ENCODE measurements at places on chromosomes 4 and X.

DNA sequence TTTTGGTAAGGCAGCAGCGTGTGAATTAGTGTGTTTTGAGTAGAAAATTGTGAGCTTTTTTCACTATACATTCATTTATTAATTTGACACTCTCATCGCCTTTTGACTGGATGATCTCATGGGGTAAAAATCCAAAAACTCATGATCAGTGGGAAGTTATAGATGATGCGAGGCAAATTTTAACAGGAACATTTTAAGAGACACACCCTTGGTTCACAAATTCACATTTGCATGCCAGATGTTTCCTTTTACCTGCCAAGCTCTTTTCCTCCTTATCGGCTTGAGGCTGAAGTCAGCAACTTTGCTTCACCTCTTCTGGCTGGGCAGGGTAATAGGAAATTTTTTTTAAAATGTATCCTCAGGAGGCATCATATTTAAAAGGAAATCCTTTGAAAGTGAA, 318.0 kb upstream of the HS3ST1 start:
- DNase-seq: no peak

- DNase-seq: no peak
Measured at GRCh38 chrX:18542131-18542530, 116.7 kb downstream of the CDKL5 start.

- no peak for DNase-seq
Measured at GRCh38 chr4:149972407-149972806, 105.8 kb upstream of the DCLK2 start.

- no peak for DNase-seq
Measured at GRCh38 chr4:117699595-117699994, 334.7 kb upstream of the NDST3 start.

- DNase-seq: no peak
Measured at GRCh38 chr4:110621328-110621812, 1.5 kb downstream of the PITX2 start.

DNA sequence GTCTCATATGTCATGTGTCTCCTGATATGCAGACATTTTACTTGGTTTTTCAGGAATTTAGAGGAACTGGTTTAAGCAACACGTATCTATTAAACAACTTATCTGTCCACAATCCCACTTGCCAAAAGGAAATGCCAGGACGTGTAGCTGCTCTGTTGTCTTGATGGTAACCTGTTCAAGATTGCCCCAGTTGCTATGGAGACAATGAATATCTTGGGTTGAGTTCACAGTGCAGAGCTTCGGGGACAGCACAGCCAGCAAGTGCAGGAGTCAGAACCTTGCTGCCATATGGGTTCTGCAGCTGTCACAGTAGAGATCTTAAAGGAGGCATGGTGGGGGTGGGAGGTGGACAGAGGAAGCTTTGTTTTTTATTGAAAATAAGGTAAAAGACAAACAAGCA, 28.7 kb upstream of the FAM9B start:
- no peak for DNase-seq

DNA sequence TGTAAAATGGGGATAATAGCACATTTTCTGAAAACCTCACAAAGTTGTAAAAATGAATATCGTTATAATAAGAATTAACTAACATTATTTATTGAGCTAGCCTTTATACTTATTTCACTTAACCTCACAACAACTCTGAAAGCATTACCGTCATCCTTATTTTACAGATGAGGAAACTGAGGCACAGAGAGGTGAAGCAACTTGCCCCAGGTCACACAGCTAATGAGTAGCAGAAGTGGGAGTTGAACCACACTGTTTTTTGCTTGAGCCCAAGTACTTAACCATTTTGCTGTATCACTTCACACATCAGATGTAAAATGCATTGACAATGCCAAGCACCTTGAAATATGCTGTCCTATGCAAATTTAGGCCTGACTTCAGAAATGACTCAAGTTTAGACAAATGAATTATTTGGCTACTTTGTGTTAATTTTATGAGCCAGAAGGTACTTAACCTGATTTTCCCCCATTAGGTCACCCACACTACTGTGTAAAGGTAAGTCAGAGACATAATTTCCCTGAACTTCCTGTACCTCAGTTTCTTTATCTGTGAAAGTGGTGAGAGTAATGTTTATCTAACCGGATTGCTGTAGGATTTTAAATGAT, 23.1 kb downstream of the CD40LG start:
- DNase-seq: no peak

DNA sequence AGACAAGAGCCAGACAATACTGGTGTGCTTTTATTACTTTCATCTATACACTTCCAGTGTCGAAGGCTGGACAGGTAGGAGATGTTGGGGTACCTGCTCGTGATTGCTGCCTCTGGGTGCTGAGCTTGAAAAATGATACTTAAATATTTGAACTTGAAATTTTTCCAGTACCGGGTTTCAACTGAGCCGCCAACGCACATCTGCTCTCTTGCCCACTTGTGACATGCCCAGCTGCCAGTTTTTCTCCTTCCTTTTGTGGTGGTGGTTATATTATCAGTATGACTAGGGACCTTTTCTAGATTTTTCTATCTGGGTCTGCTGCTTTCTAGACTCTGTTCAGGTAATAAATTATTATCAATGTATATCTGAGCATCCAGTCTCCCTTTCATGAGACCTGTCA, 3.4 kb downstream of the OGT start:
- DNase-seq: no peak

DNA sequence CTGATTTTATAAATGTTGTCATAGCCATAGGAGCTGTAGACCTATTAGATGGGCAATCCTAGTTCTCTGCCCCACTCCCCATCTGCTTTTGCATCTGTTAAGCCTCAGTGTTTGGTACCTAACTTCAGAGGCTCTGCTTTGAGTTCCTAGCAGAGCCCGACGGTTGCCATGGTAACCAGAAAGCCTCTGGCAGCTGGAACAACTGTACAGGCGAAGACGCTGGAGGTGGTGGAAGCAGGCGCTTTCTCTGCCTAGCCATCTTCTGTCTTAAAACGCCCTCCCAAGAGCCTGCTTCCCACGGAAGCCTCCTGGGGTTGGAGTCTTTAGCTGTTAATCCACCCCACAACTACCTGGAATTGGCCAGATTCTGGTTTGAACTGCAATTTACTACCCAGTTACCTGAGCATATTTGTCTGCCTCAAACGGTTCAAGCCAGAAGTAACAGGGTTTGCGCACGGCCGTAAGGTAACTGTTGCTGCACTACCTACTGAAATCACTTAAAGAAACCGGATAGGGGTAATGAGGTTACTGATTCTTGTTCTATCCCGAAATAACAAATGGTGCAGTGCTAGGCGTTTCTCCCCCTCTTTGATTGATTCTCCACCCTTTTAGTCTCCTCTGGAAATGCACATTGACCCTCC, 1.0 kb upstream of the GABRG1 start:
- no peak for DNase-seq

- DNase-seq: no peak
Measured at GRCh38 chrX:87663421-87663820, 145.8 kb downstream of the KLHL4 start.

DNA sequence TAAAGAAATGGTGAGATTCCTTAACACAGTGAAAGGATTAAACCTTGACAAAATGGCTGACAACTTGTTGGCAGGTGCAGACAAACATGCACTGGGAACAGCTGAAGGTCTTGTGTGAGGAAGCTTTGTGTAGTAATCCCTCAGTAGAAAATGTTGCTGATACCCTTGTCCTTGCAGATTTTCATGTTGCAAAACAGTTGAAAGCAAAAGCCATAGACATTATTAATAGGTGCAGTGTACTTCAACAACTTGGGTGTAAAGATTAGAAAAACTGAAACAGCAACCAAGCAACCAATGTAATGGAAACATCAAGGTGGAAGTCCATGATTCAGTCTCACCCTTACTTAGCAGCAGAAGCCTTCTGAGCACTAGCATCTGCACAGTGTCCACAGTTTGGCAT, 29.8 kb downstream of the UGT2B7 start:
- no peak for DNase-seq

GRCh38 chr4:186190581-186191199, 677 bp upstream of the CYP4V2 start:
- no peak for DNase-seq

DNA sequence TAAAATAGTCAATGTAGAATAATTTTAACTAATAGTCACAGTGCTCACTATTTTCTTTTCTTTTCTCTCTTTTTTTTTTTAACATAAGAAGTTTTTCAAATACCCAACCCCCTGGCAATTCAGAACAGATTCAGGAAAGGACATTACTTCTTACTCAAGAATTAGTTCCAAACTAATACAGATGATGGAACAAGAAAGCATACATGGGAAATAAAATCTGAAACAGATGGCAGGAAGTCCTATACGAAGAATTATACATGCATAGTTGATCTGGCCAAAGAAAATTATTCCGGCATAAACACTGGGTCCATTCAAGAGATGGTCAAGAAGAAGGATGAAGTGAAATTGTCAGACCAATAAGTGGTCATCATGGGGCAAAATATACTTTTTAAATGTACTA, 614.4 kb upstream of the INTU start:
- no peak for DNase-seq

- no peak for DNase-seq
Measured at GRCh38 chr4:121272526-121272925, 108.3 kb downstream of the QRFPR start.

DNA sequence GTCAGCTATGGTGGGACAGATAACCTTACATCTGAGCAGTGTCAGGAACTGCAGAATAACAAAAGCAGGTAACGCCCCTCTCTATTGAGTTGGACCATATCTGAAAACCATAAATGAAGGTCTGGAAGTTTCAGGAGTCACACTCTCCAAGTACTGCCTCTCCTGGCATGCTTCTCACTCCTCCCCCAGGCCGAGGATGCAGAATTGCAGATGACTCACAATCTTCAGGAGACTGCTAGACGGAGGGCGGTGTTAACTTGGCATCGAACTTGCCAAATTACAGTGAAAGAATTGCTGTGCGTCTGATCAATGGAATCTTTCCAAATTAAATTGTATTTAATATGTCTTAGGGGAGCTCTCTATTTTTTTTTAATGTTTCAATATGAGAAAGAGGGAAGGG, 67.1 kb upstream of the TRIM2 start:
- DNase-seq: no peak

- DNase-seq: no peak
Measured at GRCh38 chr4:73803213-73803612, 33.3 kb upstream of the CXCL6 start.

DNA sequence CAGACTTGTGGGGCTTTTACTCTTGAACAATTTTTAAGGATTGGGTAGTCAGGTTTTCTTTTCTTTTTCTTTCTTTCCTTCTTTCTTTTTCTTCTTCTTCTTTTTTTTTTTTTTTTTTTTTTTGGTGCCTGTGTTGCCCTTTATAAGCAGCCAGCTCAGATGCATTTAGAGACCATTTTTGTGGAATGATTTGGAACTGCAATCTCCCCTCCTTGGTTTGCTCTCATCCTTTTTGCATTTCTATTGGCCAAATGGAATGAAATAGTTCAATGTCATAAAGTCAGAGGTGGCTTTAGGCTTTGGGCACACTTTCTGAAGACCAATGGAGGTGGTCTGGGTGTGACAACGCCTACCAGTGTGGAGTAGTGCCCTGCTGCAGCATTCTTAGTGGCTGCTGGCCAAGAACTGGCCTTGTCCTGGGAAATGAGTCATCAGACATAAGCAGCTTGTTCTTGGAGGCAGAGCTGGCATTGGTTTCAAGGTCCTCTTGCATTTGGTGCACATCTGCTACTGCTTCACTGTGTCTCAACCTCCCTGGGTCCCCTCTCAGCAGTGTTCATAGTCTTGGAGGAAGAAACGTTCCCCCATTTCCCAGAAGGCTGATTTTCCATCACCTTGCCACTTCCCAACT, 84.5 kb downstream of the CT47B1 start:
- DNase-seq: no peak

- peak; percentile 7 for DNase-seq
Measured at GRCh38 chr4:38179690-38180377, 219.6 kb downstream of the PTTG2 start.

GRCh38 chr4:109722357-109722756, 7.5 kb downstream of the PLA2G12A start:
- DNase-seq: no peak

DNA sequence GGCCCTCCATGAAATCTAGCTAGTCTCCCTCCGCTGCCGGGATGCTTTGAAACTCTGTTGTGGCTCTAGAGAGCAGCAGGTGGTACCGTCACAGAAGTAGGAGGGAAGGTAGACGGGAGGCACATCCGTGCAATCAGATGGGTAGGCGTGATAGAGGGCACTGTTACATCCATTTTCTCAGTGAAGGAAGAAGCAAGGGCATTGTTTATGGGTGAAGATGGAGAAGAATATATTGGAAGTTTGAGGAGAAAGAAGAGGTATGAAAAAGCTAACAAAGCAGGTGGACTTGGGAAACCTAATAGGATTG, 1.3 kb downstream of the ANAPC4 start:
- DNase-seq: no peak

- no peak for DNase-seq
Measured at GRCh38 chr4:7777871-7778509, 161.7 kb downstream of the AFAP1 start.

GRCh38 chr4:148344352-148344751, 97.9 kb downstream of the NR3C2 start:
- no peak for DNase-seq

- peak; percentile 86 for DNase-seq
Measured at GRCh38 chrX:84320614-84321013, 132.6 kb upstream of the RPS6KA6 start.

GRCh38 chrX:72376124-72376523, 70.4 kb upstream of the CITED1 start:
- no peak for DNase-seq

- DNase-seq: no peak
Measured at GRCh38 chrX:153396320-153397195, 4.6 kb downstream of the PNMA6E start.

DNA sequence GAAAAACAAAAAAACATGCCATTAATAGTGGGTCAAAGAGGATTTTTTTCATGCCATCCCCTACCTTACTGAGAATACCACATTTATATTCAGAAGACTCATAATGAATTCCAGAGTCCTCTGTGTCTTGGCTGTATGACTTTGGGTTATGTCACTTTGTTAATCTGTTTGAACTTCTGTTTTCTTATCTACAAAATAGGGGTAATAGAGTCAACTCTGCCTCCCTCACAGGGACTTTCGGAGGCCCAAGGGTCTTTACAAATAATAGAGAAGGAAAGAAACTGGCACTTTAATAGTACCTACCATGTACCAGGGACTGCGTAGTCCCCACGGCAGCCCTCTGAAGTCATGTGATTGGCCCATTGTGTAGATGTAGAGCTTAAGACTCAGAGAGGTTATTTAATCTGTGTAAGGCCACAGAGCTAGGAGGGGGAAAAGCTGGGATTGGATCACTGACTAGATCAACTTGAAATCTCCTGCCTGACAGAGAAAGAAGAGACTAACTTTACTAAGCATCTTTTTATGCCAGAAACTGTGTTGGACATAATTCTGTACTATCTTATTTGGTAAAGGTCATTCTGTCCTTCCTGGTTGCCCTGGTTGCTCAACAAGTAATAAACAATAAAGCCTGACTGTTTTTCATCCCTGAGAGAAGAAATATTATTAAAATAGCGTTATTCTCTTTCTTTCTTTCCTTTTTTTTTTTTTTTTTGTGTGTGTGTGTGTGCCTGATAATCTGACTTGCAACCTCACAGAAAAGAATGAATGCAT, 59.6 kb downstream of the NFKB1 start:
- DNase-seq: no peak
